Activated CD8-positive, alpha-beta memory T cell treated with anti-CD3 and anti-CD28 coated beads for 4 hours (primary cell): ENCODE measurements at places on chromosomes 3 and 15.

DNA sequence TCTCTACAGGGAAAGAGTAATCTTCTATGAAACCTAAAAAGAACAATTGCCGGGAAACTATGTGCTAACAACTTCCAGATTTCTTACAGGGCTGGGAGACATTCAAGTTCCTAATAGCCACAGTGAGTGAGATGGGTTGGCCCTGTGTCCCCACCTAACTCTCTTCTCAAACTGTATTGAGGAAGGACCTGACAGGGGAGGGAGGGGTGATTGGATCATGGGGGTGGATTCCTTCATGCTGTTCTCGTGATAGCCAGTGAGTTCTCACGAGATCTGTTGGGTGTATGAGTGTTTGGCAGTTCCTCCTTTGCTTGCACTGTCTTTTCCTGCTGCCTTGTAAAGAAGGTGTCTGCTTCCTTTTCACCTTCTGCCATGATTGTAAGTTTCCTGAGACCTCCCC lies 958.7 kb downstream of the AGBL1 start:
- DNase-seq: no peak

DNA sequence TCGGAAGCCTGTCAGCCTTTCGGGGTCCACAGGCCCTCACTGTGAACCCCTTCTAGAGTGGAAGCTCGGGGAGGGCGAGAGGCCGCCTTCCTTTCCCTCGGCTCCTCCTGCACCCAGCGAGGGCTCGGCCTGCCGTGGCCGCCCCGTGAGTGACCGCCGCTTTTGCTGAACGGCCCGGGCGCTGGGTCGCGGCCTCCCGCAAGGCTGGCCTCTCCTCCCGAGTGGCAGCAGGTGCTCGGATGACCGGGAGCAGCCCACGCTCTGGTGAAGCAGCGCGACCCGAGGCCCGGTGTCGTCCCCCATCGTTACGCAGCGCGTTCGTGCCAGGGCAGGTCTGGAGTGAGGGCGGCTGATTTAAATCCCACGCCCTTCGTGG lies 53.8 kb downstream of the LRRK1 start:
- no peak for DNase-seq

GRCh38 chr15:34271493-34271892 lies 46.7 kb downstream of the EMC4 start:
- DNase-seq: no peak

GRCh38 chr15:100339999-100340398 lies 1.8 kb downstream of the ADAMTS17 start:
- no peak for DNase-seq

DNA sequence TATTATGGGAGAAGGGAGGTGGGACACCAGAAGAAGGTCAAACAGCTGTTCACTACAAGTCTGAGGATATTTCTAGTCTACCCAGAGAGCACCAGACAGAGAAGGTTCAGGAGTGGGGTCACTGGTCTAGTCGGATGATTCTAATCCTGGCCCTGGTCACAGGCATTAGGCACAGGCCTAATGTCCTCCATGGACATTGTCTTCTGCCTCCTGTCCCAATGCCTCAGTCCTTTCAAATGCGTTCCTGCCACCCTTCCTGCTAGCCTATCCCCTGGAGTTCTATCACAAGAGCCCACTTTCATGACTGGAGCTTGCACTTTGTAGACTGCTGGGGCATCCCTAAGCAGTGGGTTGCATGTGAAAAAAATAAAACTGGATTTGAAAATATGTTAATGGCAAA lies 83.9 kb upstream of the PFN2 start:
- no peak for DNase-seq

GRCh38 chr3:78979028-78979427 lies 788.8 kb downstream of the ROBO1 start:
- DNase-seq: no peak

DNA sequence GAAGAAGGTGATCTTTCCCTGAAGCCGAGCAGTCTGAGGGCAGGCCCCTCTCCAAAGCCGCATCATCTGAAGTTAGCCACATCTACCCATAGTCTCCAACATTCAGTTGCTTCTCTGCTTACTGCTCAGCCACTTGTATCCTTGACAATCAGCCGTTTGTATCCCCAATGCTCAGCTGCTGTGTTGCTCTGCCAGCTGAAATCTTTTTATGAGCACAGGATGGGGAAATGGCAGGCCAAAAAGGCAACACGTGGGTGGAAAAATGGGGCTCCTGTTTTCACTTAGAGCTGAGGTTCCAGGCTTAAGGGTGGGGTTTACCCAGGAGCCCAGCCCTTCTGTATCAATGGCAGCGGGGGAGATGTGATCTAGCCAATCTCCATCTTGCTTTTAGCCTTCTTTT lies 36.3 kb downstream of the METTL6 start:
- no peak for DNase-seq

DNA sequence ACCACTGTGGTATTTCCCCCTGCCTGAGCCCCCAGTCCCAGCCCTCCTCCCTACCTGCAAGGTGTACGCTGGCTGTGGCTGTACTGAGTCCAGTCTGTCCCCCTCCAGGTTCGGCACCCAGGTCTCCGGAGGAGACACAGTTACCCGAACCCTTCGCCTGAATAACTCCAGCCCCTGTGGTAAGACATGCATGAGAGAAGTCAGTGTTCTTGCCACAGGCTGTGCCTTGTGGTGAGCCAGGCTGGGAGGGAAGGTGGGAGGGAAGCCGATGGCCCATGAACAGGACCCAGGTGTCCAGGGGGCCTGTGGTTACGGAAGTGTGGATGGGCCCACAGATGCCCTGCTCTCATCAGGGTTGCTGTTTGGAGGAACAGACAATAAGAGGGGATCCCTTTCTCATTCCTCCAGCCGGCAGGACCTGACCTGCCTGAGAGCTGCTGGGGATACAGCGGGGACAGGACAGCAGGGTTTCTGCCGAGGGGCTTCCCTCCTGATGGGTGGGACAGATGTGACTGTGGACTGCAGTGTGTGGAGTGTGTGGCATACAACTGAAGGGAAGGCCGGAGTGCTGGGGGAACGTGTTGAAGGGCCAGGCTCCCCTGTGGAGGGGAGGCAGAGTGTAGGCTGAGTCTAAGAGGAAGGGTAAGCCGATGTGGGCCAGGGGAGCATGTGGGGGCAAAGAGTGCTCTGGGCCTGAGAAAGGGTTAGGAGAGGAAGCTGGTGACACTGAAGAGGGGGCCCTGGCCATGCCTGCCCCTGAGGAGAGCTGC lies 21.9 kb downstream of the ACAA1 start:
- no peak for DNase-seq

GRCh38 chr3:39725321-39725720 lies 84.1 kb upstream of the MYRIP start:
- no peak for DNase-seq

GRCh38 chr3:125120379-125121122 lies 64.8 kb upstream of the HEG1 start:
- DNase-seq: no peak

GRCh38 chr15:93656041-93656440 lies 567.0 kb upstream of the RGMA start:
- DNase-seq: no peak
